ENCODE measurements at places on chromosomes 1 and 21.

DNA sequence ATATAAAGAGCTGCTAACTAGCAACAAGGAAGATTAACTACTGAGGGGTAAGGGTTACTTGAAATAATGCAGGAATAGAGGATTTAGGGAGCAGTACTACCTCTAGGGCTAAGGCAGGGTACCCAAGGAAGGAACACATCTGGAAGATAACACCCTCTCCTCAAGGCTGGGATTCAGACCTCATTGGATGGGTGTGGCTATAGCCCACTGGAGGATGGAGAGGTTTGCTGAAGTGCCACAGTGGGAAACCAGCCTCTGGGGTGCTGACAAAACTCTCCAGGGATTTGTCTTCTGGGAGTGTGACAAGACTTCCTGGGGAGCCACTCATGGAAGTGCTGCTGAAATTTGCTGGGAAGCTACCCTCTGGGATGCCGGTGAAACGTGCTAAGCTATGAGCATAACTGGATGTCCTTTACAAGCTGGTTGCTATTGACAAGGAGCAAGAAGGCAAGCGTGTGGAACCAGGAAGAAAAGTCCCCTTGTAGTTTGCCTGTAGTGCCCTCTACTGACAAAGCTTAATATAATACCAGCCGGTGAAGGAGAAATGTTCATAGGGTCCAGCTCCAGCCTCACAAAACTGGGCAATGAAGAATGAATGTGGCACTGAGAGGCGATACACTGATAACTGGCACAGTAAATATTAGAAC is 122.8 kb upstream of the USP24 start:
- no peak for DNase-seq

DNA sequence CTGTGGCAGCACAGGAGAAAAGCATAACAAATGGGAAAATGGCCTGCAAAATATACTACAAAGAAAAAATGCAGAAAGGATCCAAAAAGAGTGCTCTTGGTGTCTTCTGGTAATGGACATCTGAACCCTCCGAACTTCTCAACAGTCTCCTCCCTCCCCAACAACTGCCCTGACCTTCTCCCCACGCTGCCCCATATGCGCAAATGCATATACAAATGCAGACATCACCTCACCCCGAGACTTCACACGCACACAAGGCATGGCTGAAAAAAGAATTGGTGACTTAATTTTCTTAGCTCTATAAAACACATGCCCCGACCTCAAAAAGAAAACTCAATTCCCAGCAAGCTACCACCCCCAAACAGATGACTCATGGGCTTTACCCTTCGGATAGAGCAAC is 8.4 kb downstream of the KCND3 start:
- no peak for DNase-seq

- no peak for DNase-seq
These were observed 689 bp upstream of the ZNF644 start for GRCh38 chr1:91022518-91022929.

- DNase-seq, result no peak
These were observed 11.5 kb upstream of the LAPTM5 start for GRCh38 chr1:30768830-30769718.

- no peak for DNase-seq
These were observed 8.0 kb upstream of the EIF2B3 start for GRCh38 chr1:44994309-44994898.

DNA sequence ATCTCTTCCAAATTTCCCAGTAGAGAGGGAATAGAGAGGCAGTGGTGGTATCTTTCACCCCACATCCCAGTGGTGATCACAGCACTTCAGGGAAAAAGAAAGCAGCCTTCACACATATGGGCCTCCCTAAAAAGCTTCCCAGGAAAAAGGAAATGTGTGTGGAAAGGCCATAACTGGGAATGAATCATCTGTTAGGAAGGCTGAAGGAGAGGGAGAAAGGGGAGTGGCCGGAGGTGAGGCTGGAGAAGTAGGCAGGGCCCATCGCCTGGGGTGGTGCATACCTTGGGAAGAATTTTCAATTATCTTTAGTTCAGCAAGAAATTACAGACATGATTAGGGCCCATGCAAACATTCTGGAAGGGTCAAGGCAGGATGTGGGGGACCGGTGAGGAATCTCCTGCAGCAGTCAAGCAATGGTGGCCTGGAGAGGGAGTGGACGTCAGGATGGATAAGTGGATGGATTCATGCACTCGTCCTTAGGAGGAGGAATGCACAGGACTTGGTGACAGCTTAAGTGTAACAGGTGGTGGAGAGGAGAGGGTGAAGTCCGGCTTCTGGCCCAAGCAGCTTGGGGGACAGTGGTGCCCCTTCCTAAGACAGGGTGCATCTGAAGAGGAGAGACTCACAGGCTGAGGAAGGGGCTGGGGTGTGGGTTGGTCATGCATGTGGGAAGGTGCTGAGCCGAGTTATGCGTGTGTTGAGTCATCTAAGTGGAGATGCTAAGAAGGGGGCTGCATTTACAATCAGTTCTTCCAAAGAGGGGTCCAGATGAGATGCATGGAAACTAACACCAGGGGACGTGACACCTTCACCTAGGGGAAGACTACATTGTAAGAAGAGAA is 17.9 kb downstream of the HIVEP3 start:
- DNase-seq, result no peak

- DNase-seq, result no peak
These were observed 74.9 kb downstream of the ROR1 start for GRCh38 chr1:63848733-63849132.

DNA sequence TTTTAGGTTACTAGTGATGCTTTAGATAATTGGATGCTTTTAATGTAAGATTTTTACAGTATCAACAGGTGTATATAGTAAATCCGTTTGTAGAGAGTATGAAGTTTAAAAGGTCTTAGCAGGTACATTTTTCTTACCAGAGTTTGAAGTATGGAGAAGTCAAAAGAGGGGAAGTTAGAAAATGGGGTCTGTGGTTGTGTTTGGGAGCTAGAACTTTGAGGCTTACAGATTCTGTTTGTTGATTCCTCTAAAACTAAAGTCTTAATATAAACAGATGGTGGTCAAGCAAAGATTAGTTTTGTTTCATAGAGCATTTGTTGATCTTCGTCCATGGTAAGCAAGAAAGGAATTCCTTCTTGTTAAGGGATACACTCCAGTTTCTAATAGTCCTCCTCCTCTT is 35.8 kb downstream of the CDC42 start:
- DNase-seq, result no peak

- DNase-seq, result peak; percentile 48
These were observed 9.6 kb upstream of the EPS8L3 start for GRCh38 chr1:109773203-109773899.

DNA sequence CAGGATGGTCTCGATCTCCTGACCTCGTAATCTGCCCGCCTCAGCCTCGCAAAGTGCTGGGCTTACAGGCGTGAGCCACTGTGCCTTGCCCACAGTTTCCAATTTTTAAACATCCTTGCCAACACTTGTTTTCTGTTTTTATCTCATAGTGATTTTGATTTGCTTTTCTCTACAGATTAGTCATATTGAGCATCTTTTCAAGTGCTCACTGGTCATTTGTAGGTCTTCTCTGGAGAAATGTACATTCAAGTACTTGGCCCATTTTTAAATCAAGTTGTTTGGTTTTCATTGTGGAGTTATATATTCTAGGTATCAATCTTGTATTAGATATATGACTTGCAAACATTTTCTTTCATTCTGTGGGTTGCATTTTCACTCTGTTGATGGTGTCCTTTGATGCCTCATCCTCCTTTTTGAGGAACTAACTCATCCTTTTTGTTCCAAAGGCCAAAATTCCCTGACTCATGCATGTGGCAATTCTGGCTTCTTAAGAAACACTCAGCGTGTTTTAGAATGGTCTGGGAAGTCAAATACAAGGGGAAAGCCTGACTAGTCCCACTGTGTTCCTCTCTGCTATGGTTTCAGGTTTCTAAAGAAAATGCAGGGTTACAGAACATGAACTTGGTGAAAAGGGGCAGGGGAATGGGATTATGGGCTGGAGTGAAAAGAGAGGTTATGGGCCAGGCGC is 37.3 kb downstream of the PTAFR start:
- DNase-seq, result no peak

DNA sequence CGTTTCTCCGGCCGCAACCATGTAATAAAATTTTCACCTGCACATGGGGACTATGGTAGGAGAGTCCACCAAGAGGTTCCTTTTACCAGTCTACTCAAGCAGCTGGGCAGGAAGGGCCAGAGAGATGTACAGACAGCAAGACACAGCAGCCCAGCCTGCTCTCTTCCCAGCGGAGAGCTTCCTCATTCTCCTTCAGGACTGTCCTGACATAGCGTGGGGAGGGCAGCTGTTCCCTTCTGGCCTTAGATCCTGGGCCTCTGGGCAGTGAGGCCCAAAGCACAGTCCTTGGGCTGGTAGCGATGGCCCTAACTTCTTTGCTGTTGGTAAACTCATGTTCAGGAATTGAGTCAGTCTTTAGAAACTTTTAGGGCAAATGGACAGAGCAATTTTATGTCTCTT is 89.1 kb downstream of the BCAR3 start:
- no peak for DNase-seq

DNA sequence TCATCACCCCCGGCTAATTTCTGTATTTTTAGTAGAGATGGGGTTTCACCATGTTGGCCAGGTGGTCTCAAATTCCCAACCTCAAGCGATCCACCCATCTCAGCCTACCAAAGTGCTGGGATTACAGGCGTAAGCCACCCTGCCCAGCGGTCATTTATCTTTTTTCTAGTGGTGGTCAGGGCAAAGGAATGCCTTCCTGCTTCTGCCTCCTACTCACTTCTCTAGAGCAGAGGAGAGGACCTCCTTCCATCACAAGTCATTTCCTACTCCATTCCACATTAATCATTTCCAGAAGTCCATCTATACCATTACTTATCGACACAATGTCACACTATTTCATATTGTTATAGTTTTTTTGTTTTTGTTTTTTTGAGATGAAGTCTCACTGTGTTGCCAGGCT is 13.3 kb downstream of the FBXO42 start:
- DNase-seq, result no peak

- DNase-seq, result no peak
These were observed 312.5 kb upstream of the PKN2 start for GRCh38 chr1:88371436-88372023.

DNA sequence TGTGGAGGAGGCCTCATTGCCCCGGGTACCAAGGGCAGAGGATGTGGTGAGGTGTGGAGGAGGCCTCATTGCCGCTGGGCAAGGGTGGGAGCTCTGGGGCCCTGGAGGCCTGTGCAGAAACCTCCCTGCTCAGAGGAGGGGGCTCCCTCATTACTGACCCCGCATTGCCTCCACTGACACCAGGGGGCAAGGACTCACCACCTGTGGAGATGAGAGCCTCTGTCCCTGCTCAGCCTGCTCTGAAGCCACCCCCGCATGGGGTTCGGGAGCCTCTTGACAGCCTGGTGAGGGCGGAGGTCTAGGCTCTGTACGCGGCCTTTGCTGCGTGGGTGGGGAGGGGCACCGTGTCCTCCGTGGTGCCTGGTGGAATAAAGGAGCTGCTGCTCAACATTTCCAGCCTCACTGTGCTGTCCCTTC is 95.0 kb upstream of the COL6A1 start:
- DNase-seq, result no peak

- peak; percentile 84 for DNase-seq
These were observed 9.0 kb downstream of the CD2 start for GRCh38 chr1:116763116-116763786.

DNA sequence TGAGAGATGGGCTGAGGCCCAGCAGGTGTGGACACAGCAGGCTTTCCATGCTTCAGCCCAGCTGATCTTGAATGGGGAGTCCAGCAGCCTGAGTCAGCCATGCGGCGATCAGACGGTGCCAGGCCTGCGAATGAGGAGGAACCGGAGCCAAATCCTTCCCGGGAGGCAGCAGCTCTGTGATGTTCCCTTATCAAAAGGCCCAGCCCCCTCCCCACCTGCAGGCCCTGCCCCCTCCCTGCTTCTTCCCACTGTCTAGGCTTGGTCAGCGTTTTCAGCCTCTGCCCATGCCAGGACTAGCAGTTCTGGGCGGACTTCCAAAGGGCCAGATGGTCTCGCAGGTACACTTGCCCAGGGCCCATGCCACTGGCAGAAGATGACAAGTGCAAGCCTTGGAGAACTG is 253.8 kb downstream of the KAZN start:
- DNase-seq, result no peak

All from brain pericyte (primary cell).